Ovary (tissue), 10 donors: ENCODE measurements at places on chromosomes 6 and 20. TPM values are rescaled to one million over a fixed set of nuclear protein-coding genes. Genes with fewer than 3 reads are reported as not detected.

- H3K27ac ChIP-seq = peak overlapping the region; percentile 62
- no peaks in the 10 kb centered on the region for H3K36me3 ChIP-seq
- H3K4me3 ChIP-seq = no peak overlapping the region
- peaks cover 13% of the 10 kb centered on the region for H3K4me1 ChIP-seq
Observed at GRCh38 chr6:21808551-21809242, 215.1 kb downstream of the SOX4 start.

- DNase-seq = peak; percentile 75
- no peaks in the 10 kb centered on the region for H3K4me1 ChIP-seq
- H3K4me3 ChIP-seq = peak within 1 kb of the TSS; percentile 56
- no peaks in the 10 kb centered on the region for H3K27me3 ChIP-seq
- no peaks in the 10 kb centered on the region for H3K36me3 ChIP-seq
- H3K27ac ChIP-seq = peak within 1 kb of the TSS; percentile 78
Observed at GRCh38 chr6:153131037-153131981, at the start of gene RGS17. Gene RGS17 (minus strand): TSS chr6:153131282. CDS start chr6:153044018, 87,264 bp downstream.

DNA sequence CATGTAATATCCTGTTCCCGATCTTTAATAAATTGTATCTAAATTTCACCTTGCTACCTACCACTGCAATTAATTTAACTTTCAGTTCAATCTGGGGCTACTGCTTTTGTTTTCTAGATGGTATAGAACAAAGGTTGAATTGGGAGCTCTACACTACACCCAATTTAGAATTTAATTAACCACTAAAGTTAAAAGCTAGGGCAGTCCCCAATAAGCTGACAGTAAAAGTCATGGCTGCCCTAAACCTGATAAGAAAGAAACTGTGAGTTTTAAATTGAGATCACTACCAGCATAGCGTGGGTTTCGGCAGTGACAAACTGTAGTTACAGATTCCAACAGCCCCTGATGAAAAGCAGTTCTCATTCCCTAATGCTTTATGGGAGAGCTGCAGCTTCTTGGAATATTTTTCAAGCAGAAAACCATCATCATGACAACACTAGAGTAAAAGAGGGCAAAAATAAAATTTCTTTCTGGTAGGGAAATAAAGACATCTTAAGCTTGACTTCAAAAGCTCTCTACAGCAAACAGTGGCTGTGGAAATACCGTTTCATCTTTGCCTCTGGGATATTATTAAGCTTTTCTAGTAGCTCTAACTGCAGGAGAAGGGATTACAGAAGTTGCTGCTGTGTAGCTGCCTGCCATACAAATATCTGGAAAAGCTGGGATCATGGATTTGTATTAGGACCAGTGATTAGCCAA is 1372.1 kb downstream of the EPHA7 start:
- H3K4me1 ChIP-seq = no peaks in the 10 kb centered on the region
- no peaks in the 10 kb centered on the region for H3K36me3 ChIP-seq
- H3K4me3 ChIP-seq = no peak overlapping the region
- no peaks in the 10 kb centered on the region for H3K27me3 ChIP-seq
- no peak for DNase-seq
- no peak overlapping the region for H3K27ac ChIP-seq

DNA sequence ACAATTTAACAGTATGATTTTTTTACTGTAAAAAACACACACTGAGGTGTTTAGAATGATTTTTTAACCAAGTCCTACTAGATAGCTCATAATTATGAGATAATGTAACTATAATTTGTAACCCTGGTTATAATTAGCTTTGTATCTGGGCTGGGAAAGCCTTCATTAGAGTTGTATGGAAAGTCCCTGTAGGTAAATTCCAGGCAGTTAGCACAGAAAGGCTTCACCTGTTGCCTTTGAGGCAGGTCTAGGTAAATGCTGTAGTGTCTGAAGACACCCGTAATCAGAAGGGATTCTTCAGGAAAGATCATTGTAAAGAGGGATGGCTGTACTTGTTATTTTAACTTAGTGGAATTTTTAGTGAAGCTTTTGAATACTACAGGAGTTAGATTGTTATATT is 1.9 kb downstream of the TMEM200A start:
- H3K4me1 ChIP-seq = peaks cover 3% of the 10 kb centered on the region
- H3K27me3 ChIP-seq = no peaks in the 10 kb centered on the region
- H3K36me3 ChIP-seq = no peaks in the 10 kb centered on the region
- H3K4me3 ChIP-seq = peak overlapping the region; percentile 90
- H3K27ac ChIP-seq = no peak overlapping the region
- DNase-seq = no peak

Gene NDRG3
- total RNA-seq = 23.6 TPM

Gene RNF144B
- total RNA-seq = 4.9 TPM

Gene ADGB
- 16.5 TPM for total RNA-seq

Gene TMC2
- not detected for total RNA-seq
